ENCODE measurements at places on chromosomes 11 and 22. TPM values are rescaled to one million over a fixed set of nuclear protein-coding genes. Genes with fewer than 3 reads are reported as not detected.

DNA sequence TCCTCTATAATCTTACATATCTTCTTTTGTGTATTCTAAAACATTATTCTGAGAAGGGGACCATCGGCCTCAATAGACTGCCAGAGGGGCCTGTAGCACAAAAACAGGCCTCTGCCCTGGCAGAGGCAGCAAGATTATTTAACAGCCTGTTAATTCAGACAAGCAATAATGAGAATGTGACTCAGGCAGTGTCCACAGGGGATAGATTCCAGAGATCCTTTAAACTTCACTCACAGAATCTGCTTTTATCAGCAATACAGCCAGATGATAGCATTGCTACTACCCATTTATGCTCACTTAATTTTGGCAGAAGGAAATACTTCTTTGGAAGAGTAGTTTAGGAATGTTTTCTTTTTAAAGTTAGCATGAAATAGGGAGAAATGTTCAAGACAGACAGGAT, 44.9 kb downstream of the AAMDC start:
- H3K27ac ChIP-seq: no peak overlapping the region
- H3K27me3 ChIP-seq: no peaks in the 10 kb centered on the region
- H3K4me1 ChIP-seq: no peaks in the 10 kb centered on the region
- no peak overlapping the region for H3K4me3 ChIP-seq
- no peak for DNase-seq

- H3K4me3 ChIP-seq: no peak overlapping the region
- no peaks in the 10 kb centered on the region for H3K36me3 ChIP-seq
- no peak overlapping the region for H3K27ac ChIP-seq
- no peak for DNase-seq
- H3K27me3 ChIP-seq: no peaks in the 10 kb centered on the region
These were observed 1.5 kb upstream of the PLCB3 start for GRCh38 chr11:64249563-64250414.

The SCGB1A1 gene
- not detected for total RNA-seq

GRCh38 chr22:19738664-19739447, 15.5 kb downstream of the GP1BB start:
- H3K27me3 ChIP-seq: peaks cover 10% of the 10 kb centered on the region
- DNase-seq: no peak
- no peak overlapping the region for H3K27ac ChIP-seq
- H3K36me3 ChIP-seq: no peaks in the 10 kb centered on the region

GRCh38 chr22:32536352-32536751, 61.7 kb downstream of the FBXO7 start:
- H3K4me3 ChIP-seq: no peak overlapping the region
- H3K4me1 ChIP-seq: peaks cover 85% of the 10 kb centered on the region
- no peak overlapping the region for H3K27ac ChIP-seq
- no peaks in the 10 kb centered on the region for H3K36me3 ChIP-seq
- no peak for DNase-seq

The PDGFB gene
- total RNA-seq: 1.4 TPM

The MMP12 gene
- total RNA-seq: not detected

GRCh38 chr11:76152741-76153570, 53.3 kb downstream of the WNT11 start:
- H3K36me3 ChIP-seq: no peaks in the 10 kb centered on the region
- H3K27ac ChIP-seq: peak overlapping the region; percentile 34
- peaks cover 94% of the 10 kb centered on the region for H3K4me1 ChIP-seq
- DNase-seq: no peak

DNA sequence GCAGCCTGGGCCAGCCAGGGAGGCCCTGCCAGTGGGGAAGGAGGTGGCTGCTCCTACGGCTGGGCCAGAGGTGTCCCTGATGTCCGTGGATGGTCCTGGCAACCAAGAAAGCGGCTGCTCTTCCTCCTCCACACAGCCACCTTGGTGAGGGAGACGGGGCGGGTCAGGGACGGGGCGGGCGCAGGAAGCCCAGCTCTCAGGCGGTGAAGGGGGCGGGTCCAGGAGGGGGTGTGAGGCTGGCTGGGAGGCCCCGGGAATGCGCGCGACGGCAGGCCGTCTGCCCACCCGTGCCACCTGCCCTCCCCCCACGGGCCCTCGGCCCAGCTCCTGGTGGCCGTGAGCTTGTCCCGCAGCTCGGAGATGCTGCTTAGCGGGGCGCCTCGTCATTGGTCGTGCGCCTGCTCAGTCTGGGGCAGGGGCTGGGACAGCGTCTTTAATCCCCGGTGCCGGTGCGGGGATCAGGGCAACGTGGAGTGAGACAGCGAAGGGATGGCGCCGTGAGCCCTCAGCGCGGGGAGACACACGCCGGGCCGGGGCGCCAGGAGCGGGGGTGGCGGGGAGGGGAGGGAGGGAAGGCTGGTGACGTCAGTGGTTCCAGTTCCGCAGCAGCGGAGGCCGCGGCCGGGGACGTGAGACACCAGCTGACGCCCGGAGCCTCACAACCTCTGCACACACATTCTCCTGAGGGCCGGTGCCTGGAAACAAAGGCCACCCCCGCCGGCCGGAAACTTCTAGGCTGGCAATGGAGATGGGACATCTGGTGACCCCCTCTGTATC, 6.7 kb upstream of the BRSK2 start:
- H3K4me1 ChIP-seq: peaks cover 5% of the 10 kb centered on the region
- H3K27ac ChIP-seq: no peak overlapping the region
- peak overlapping the region; percentile 66 for H3K4me3 ChIP-seq
- DNase-seq: peak; percentile 22
- H3K27me3 ChIP-seq: peaks cover 44% of the 10 kb centered on the region

The RAC2 gene
- not detected for total RNA-seq
